ENCODE measurements at places on chromosomes 2 and 18.

- DNase-seq = peak; percentile 13
Observed at GRCh38 chr2:18117592-18117991, 239.1 kb downstream of the KCNS3 start.

DNA sequence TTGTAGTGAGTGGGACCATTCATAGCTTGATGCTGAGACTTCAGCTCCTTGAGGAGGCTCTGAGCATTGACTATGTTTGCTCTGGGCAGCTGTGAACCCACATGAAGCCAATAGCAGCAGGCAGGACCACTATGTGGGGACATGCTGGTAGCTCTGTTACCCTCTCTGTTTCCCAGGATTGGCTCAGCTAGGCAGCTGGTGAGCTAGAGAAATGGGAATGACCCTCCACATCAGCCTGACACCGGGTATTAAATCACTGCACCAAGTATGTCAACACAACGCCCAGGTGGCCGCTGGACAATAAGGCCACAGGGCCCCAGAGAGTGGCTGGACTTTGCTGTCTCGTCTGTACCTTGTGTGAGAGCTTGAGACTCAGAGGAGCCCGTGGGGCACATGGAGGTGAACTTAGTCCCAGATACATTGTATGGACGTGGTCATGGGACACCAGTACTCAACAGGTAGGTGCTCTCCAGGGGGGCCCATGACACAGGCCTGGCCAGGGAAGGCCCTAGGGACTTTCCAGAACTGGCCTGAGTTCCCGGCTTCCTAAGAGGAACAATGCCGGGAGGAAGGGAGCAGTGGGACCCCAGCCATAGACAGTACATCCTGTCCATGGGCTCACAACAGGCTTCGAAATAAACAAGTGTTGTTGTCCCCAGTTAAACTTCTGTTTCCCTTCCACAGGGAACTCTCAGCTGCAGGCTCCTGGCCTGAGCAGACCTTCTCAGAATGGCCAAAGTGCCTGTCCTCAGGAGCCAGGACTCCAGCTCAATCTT, 35.2 kb downstream of the HS1BP3 start:
- DNase-seq = no peak

GRCh38 chr2:17822445-17823117, 6.3 kb downstream of the MSGN1 start:
- DNase-seq = no peak

- no peak for DNase-seq
Observed at GRCh38 chr2:28469947-28470535, 25.8 kb upstream of the PLB1 start.
